Activated gamma-delta T cell treated with anti-CD3 and anti-CD28 coated beads, Interleukin-2, amount 50 U/mL, for 16 hours (primary cell): ENCODE measurements at places on chromosomes 6 and 20.

DNA sequence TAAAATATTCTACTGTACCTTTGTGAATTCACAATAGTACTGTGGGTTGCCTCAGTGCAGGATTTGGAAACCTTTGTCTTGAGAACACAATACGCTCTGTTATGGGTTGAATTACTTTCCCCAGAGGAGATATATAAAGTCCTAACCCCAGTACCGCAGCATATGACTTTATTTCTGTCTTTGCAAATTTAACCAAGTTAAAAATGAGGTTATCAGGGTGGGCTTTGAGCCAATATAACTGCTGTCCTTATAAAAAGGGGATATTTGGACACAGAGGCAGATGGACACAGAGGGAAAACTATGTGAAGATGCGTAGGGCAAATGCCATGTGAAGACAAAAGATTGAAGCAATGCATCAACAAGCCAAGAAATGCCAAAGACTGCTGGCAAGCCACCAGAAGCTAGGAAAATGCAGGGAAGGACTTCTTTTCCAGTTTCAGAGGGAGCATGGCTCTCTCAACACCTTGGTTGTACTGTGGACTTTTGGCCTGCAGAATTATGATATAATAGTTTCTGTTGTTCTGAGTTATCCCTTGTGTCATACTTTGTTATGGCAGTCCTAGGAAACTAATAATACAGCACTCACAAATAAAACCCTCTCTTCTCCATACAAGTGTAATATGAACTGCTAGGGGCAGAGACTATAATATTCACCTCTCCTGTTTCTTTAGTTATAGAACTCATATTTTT lies 292.6 kb upstream of the SPTLC3 start:
- DNase-seq = no peak

DNA sequence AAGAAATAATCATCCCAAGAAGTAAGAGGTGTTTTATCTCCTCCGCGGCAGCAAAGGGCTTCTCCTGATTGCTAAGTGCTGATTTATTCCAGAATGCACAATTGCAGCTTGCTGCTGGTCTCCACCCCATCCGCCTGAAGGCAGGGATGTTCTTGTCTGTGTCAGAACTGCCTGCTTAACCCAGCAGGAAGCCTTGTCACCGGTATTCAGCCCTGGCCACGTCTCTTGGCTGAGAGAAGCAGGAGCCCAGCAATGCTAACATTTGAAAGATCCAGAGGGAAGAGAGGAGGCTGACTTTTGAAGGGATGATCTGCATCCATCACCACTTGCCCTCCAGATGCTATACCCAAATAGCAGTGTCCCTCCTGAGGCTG lies 4.2 kb downstream of the SCML4 start:
- DNase-seq = no peak

- no peak for DNase-seq
Observed at GRCh38 chr20:3680701-3681351, 984 bp downstream of the ADAM33 start.

GRCh38 chr6:16041327-16041726 lies 87.6 kb upstream of the MYLIP start:
- no peak for DNase-seq

DNA sequence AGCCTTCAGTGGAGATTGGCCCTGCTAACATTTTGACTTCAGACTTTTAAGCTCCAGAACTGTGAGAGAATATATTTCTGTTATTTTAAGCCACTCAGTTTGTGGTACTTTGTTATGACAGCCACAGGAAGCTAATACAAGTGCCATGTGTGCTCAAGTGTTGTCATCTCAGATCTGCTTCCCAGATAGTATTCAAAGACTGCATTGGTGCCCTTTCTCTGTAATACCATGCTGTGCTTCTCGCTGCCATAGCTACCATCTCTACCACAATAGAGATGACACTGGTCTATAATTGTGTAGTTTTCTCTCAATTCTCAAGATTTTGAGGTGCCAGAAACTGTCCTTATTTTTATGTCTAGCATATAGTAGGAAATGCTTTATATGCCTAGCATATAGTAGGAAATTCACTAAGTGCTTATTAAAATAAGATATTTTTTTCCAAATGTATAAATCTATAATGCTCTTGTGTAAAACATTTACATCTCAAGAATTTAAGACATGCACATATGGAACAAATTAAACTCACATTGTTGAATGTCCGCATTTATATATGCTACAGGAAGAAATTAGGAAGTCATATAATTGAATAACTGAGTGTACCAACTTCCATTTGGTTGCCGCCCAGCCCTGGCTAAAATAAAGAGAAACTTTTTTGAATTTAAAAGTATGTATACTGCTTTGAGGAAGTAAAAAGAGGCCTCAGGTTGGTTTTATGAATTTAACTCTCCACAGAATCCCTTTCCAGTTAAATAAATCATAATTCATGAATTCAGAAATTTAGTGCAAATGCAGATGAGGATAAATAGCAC lies 77.6 kb downstream of the TPBG start:
- no peak for DNase-seq

DNA sequence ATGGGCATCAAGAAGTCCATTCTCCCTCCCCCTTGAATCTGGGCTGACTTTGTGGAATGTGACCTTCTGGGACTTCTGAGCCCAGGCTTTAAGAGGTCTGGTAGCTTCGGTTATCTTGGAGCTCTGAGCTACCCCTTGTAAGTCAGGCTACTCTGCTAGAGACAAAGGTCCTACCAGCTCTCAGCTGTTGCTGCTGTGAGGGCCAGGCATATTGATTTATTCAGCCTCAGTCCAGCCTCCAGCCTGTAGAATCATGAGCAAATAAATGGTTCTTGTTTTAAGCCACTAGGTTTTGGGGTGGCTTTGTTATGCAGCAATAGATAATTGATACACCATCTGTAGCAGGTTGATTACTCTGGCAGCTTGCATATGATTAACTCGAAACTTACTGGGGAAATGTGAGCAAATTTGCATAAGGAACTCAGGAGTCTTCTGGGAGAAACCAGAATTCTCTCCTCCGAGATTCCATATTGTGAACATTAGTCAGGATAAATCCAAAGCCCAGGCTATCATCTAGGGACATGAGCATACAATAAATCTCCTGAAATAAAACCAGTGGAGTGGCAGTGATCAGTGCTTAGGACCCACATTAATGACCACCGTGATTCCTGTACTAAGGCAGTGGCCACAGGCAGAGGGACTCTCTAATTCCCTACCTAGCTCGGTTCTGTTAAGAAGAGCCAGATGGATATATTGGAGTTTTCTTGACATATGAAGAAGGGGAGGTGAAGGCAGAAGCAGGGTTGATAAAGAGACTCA lies 336.1 kb downstream of the CDC5L start:
- no peak for DNase-seq

DNA sequence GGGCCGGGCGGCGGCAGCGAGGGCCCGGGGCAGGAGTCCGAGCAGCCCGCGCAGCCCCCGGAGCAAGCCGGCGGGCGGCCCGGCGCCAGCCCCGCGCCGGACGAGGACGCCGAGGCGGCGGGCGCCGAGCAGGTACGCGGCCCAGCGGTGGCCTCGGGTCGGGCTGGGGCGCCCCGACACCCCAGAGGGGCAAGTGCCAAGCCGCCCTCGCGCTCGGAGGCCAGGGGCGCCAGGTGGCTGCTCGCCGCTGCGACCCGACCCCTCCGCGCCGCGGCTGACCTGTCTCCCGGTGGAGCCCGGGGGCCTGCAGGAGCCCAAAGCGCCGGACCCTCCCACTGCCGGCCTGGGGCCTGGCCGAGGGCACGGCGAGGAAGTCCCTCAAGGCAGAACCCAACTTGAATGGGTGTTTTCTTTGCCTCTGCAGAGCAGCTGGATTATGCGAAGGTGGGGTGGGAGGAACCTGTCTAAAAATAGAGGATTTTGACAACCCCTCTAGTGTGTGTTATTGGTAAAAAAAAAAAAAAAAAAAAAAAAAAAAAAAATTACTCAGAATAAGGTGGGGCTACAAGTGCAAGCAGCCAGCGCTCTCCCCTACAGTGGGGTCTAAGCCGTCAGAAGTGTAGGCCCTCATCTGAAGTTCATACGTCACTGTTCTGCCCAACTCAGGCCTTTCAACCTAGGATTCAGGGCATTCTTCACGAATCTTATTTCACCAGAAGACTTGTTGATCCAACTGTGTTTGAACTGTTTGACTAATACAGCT lies 609 bp downstream of the OGFRL1 start:
- DNase-seq = peak; percentile 4

- no peak for DNase-seq
Observed at GRCh38 chr6:89081129-89081422, 525 bp downstream of the PNRC1 start.

DNA sequence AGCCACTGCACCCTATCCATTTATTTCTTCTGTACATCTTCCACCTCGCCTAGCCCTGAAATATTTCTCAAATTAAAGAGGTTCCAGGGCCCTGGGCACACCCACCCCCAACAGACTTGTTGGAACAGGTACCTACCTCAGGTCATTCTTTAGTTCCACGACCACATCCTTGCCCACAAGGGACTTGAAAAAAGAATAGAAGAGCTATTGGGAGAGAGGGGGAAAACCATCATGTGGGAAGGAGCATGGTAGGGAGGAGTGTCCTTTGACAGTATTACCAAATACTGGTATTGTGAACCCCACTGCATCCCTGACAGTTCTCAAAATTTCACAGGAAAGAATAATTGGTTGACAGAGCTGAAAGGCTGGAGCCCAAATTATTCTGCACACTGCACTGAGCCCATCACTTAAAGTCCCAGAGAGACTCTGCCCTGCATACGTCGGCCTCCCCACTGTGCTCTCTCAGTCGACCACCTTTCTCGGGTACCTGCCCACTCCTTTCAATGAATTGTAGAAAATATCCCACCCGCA lies 762 bp downstream of the LSM2 start:
- no peak for DNase-seq

- DNase-seq = no peak
Observed at GRCh38 chr6:44190715-44191114, 26.0 kb upstream of the MYMX start.

GRCh38 chr20:63651942-63652191 lies 1.4 kb downstream of the STMN3 start:
- DNase-seq = no peak

DNA sequence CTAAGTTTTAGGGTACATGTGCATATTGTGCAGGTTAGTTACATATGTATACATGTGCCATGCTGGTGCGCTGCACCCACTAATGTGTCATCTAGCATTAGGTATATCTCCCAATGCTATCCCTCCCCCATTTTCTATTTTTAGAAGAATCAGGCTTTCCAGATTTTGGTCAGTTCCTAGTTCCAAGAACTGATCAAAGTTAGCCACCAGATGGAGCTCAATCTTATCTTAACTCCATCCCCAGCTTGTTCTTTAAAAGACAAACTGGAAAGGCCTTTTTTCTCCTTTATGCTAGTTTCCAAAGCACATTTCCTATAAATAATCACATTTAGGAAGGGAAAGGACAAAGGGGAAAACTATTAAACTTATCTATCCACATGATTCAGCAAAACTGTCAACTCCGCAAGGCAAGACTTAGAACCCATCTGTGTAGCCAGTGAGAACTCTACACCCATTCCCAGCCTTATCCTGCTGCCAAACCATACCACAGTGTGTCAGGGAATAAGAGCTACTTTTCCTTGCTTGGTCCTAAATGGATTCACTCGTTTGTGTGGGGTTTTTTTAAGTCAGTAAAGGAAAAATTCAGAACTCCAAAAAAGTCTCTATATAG lies 22.8 kb upstream of the KHDC1 start:
- no peak for DNase-seq

DNA sequence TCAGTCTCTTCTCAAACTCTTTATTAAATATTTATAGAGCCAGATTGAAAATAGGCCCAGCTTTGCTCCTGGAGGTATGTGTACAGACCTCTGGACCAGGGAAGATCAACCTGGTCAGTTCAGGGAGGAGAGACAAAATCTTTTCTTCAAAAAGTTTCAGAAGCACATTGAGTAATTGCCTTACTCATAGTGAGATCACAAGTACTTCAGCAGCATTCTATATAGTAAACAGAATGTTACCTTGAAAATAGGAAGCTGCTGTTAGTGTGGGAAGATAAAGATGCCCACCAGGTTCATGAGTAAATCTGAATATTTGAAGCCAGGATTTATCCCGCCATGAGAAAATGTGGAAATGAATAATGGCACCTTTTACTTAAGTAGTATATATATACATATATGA lies 665.9 kb upstream of the CITED2 start:
- no peak for DNase-seq
